Stimulated activated CD8-positive, alpha-beta memory T cell treated with anti-CD3 and anti-CD28 coated beads, Interleukin-7, amount 100 ng/mL, for 1 hour (primary cell): ENCODE measurements at places on chromosomes 12 and 14.

DNA sequence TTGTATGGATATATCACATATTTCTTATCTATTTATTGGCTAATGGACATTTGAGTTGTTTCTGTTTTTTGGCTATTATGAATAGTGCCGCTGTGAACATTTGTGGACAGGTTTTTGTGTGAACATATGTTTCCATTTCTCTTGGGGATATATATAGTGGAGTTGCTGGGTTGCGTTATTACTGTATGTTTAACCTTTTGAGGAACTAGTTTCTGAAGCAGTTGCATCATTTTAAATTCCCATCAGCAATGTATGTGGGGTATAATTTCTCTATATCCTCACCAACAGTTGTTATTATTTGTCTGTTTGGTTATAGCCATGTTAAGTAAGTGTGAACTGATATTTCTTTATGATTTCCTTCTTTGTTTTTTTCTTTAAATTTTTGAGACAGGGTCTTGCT is 10.7 kb downstream of the TCTN2 start:
- DNase-seq: no peak

GRCh38 chr12:2292560-2292959 is 239.8 kb downstream of the CACNA1C start:
- DNase-seq: no peak

- no peak for DNase-seq
These were observed 70.2 kb upstream of the NCOR2 start for GRCh38 chr12:124637581-124637981.

GRCh38 chr14:37063467-37064240 is 108.8 kb downstream of the SLC25A21 start:
- no peak for DNase-seq

DNA sequence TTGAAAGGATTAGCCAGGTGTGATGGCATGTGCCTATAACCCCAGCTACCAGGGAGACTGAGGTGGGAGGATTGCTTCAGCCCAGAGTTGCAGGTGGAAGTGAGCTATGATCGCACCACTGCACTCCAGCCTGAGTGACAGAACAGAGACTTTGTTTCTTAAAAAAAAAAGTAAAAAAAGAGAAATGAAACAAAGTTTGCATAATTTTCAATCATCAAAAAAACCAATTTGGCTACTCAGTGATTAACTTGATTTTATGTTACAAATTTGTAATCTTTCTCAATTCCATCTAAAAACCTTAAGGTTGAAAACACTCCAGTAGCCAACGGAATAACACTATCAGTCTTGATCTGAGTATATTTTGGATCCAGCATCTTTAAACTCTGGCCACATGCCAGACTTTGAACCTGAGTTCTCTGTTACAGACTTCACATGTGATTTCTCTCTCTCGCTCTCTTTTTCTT is 12.6 kb upstream of the DENND5B start:
- DNase-seq: no peak
